Fibroblast of upper back skin (primary cell): ENCODE measurements at places on chromosomes 16 and 17.
A peak's percentile ranks its signal among the peaks of the same experiment; 100 is the strongest.

GRCh38 chr16:1645914-1646525 lies 32.1 kb upstream of the JPT2 start:
- no peak for DNase-seq

DNA sequence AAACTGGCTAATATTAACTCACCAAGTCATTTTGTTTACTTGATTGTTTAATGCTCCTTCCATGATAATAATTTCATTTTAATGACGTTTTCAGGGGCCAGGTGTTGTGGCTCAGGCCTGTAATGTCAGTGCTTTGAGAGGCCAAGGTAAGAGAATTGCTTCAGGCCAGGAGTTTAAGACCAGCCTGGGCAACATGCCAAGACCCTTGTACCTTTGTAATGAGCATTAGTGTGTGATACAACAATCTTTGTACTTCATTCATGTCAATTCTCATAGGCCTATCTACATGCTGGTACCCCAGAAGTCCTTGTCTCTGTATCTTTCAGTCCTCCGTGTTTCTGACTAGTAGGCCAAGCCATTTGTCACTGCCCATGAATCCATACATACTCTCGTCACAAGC lies 296.9 kb downstream of the ZFHX3 start:
- no peak for DNase-seq

GRCh38 chr17:63966646-63967264 lies 6.0 kb downstream of the SCN4A start:
- DNase-seq: no peak

- DNase-seq: no peak
Observed at GRCh38 chr16:82011199-82011641, at the start of gene SDR42E1. Gene SDR42E1, minus strand, starts transcription at chr16:82011470. Its CDS starts 10,612 bp downstream, at chr16:82000858.

DNA sequence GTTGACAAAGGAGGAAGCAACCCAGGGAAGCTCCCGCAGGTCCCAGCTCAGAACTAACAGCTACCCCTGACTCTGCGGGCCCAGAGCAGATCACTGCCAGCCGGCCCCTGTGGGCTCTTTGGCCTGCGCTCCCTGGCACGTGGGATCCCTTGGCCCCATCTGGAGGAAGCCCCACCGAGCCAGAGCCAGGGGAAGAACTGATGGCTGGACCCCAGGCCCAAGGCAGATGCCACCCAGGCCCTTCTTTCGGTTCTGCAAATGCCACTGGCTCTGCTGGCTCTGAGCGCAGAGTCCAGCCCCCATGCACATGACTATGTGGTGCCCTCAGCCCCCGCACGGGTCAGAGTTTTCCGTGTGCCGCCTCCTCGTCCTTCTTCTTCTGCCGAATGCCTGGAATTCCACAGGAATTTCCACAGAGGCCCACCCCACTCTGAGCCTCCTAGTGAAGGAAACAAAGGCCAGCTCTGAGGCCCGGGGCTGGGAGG lies 35.8 kb upstream of the SNN start:
- peak; percentile 68 for DNase-seq

DNA sequence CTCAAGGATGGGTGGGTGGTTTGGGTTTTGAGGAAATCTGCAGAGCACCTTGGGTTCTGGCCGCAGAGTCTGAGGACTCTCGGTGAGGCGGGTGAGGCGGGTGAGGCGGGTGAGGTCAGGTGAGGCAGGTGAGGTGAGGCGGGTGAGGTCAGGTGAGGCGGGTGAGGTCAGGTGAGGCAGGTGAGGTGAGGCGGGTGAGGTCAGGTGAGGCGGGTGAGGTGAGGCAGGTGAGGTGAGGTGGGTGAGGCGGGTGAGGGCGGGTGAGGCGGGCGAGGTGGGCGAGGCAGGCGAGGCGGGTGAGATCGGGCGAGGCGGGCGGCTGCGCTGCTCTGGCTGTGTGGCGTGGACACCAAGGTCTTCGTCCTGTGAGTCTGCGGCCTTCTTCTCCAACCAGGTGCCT lies 24.1 kb upstream of the RPL13 start:
- no peak for DNase-seq
